ENCODE measurements at places on chromosomes 5 and 9. TPM values are rescaled to one million over a fixed set of nuclear protein-coding genes. Genes with fewer than 3 reads are reported as not detected.

Gene FBP2
- not detected for total RNA-seq

Gene SUB1
- total RNA-seq, result 300 TPM

Gene OBP2B
- not detected for total RNA-seq

Gene MYMK
- not detected for total RNA-seq

Gene GNA14
- not detected for total RNA-seq

Gene NELFB
- 51.2 TPM for total RNA-seq

Gene ELOVL7
- total RNA-seq, result 0.45 TPM

Gene TMEM267
- 6.2 TPM for total RNA-seq

Gene SEMA6A
- 2.3 TPM for total RNA-seq

Gene PRRX2
- total RNA-seq, result not detected

Gene PCA3
- total RNA-seq, result not detected

Gene NMUR2
- 0.13 TPM for total RNA-seq

Data from A375 (cell line).